Activated naive CD8-positive, alpha-beta T cell treated with anti-CD3 and anti-CD28 coated beads, Interleukin-2, amount 10 ng/mL, durations not matched to agents 7 days and 5 days (primary cell): ENCODE measurements at places on chromosomes 5 and 9. TPM values are rescaled to one million over a fixed set of nuclear protein-coding genes. Genes with fewer than 3 reads are reported as not detected.
A peak's percentile ranks its signal among the peaks of the same experiment; 100 is the strongest.

The CSF2 gene
- 1.1 TPM for total RNA-seq

The SHISAL2B gene
- total RNA-seq, result not detected

GRCh38 chr5:158976035-158976434 is 123.7 kb downstream of the EBF1 start:
- no peak for DNase-seq

GRCh38 chr5:55096182-55096581 is 6.3 kb upstream of the GZMA start:
- no peak for DNase-seq

- no peak for DNase-seq
Measured at GRCh38 chr9:112548836-112549595, 62.4 kb downstream of the KIAA1958 start.

- DNase-seq, result no peak
Measured at GRCh38 chr5:169161022-169161680, 139.8 kb downstream of the SLIT3 start.

DNA sequence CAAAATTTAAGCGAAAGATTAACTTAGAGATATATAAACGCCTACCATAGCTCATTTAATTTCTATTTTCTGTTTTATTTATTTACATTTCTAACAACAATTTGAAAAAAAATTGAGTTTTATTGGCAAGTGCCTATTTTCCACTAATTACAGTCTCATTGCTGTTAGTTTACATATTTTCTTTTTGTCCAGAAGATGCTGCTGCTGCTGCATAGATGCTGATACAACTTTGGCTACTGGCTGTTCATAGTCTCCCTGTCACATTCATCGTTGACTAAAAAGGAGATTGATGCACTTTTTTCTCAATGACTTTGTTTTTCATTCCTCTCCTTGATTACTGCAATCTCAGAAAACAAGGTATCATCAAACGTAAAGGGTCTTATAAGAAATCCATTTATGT is 235.4 kb downstream of the CDH9 start:
- DNase-seq, result no peak

DNA sequence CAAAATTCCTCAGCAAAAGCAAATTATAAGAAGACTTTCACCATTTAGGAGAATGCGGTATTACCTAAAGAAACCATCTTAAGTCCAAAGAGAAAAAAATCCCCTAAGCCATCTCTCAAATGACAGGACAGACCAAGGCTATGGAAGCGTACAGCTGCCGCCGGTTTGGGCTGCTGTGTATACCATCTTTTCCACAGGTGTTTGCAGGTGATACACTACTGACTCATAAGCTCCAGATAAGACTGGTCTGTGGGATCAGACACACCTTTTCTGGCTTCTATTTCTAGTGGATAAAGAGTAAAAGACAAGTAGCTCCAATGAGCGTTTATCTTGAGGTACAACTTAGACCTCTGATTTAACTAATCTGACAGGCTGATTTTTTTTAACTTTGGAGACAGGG is 7.7 kb downstream of the CDKN2AIPNL start:
- no peak for DNase-seq

GRCh38 chr5:173715607-173716006 is 99.2 kb upstream of the BOD1 start:
- no peak for DNase-seq

DNA sequence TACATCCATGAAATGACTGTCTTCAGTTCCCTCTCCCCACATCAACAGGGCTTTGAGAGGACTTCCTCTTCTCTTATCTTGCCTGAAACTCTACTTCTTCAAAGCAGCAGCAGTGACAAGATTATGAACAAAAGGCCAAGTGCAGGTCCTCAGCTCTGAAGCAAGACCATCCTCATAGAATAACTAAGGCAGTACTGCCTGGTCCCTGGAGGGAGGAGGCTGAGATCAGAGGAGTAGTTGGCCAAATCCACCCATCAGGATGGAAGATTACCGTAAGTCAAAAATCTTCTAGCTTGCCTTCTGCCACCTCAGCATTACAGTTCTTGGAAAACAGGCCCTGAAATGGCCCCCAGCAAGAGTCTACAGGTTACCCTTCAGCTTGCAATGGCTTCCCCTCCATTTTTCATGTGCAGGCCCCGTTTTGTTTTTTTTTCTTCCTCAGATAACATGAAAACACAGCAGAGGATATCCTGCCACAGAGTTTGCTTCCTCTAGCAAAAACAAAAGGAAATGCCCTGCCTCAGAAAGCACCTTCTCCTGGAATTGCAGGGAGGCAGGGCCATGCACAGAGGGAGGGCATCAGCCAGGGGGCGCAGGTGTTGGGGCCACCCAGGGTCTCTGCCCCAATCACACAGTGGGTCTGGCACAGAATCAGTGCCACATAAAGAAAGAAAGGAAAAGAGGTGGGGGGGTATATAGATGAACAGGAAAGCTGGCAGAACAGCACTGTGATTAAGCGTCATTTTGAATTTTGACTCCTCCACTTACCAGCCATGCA is 40.0 kb downstream of the KLHL3 start:
- DNase-seq, result peak; percentile 49

- DNase-seq, result no peak
Measured at GRCh38 chr9:87372356-87372851, 125.3 kb upstream of the DAPK1 start.

GRCh38 chr5:170006021-170006420 is 25.7 kb upstream of the INSYN2B start:
- no peak for DNase-seq

- DNase-seq, result no peak
Measured at GRCh38 chr5:104733063-104733669, 1170.6 kb upstream of the NUDT12 start.

GRCh38 chr9:33378121-33378795 is 24.1 kb downstream of the AQP7 start:
- DNase-seq, result peak; percentile 19

GRCh38 chr5:73506459-73506955 is 8.3 kb downstream of the BTF3 start:
- no peak for DNase-seq

GRCh38 chr5:72314571-72315172 is 5.4 kb downstream of the MRPS27 start:
- DNase-seq, result no peak

DNA sequence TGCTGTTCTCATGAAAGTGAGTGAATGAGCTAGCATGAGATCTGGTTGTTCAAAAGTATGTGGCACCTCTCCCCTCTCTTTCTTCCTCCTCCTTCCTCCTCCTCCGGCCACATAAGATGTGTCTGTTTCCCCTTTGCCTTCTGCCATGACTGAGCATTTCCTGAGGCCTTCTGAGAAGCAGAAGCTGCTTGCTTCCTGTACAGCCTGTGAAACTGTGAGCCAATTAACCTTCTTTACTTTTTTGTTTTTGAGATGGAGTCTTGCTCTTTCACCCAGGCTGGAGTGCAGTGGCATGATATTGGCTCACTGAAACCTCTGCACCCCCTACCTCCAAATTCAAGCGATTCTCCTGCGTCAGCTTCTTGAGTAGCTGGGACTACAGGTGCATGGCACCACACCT is 6.1 kb downstream of the S100Z start:
- DNase-seq, result peak; percentile 44

GRCh38 chr9:78112004-78112403 is 80.4 kb upstream of the GNAQ start:
- no peak for DNase-seq

DNA sequence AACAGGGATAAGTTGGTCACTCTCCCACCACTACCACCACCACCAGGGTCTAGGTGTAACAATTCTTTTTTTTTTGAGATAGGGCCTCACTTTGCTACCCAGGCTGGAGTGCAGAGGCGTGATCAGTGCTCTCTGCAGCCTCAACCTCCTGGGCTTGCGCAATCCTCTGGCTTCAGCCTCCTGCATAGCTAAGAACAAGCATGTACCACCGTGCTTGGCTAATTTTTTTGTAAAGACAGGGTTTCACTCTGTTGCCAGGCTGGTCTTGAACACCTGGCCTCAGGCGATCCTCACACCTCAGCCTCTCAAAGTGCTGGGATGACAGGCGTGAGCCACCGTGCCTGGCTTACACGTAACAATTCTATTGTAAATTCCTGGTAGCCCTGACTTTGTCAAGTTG is 27.5 kb downstream of the CORO2A start:
- no peak for DNase-seq

GRCh38 chr5:19874811-19875210 is 113.2 kb downstream of the CDH18 start:
- no peak for DNase-seq

DNA sequence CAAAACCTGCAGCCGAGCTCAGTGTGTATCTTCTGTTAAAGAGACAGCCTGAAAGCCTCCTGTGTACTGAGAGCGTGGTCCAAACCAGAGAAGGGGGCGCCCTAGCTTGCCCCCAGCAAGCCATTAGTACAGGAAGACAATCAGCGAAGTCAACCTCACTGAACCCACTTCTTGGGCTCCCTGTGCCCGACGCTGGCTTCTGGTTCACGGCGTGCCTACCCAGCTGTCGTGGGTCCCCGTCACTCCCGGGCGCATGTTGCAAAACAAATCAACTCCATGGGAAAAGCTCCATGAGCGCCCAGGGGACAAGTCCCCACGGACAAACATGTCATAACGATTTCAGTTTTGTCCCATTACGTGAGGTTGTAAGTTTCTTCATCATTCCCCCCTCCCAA is 326.9 kb downstream of the SH3GL2 start:
- DNase-seq, result no peak

The RAPGEF6 gene
- total RNA-seq, result 51.2 TPM

The IQGAP2 gene
- total RNA-seq, result 74.9 TPM

The DEPDC1B gene
- total RNA-seq, result 30.0 TPM

The PLCXD3 gene
- total RNA-seq, result not detected

DNA sequence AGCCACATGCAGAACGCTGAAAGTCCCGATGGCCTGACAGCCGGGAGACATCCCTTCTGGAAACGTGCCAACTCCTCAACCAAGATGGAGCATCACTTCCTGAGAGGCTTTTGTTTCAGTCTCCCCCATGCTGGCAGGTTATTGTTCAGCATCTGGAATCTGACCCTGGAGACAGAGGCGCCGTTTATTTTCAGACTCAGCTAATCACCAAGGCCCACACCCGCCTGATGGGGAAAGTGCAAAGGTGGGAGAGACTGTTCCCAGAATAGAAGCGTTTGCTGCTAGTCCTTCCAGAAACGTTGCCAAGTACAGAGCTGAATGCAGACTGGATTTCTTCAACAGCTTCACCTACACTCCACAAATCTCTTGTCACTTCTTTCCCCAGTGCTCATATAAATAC is 41.8 kb upstream of the S1PR3 start:
- DNase-seq, result no peak

DNA sequence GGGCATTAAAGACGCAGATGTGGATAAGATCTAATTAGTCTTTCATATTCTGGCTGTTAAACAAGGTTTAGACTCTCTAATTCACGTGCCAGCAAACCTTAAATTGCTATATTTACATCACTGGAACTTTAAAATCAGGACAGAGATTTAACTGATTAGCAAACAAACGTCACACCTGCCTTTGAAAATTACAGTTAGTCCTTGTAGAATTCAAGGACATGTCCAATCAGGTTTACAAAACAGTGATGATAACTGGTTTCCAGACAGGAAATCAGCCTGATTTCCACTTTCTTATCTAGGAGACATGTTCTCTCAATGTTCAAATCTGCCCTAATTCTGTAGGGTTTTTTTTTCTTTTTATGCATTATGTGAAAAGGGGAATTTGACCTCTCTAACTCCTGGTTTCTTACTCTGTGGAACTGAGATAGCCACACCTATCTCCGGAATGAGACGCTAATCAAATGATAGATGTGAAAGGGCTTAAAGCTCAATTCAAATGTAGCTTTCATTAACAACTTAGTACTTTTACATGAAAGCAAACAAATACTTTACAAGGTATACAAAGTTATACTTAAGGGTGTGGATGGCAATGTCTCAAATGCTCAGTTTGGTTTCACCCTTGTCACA is 26.5 kb downstream of the SPINK5 start:
- DNase-seq, result no peak

- DNase-seq, result no peak
Measured at GRCh38 chr5:150616024-150616470, 24.4 kb upstream of the SYNPO start.

DNA sequence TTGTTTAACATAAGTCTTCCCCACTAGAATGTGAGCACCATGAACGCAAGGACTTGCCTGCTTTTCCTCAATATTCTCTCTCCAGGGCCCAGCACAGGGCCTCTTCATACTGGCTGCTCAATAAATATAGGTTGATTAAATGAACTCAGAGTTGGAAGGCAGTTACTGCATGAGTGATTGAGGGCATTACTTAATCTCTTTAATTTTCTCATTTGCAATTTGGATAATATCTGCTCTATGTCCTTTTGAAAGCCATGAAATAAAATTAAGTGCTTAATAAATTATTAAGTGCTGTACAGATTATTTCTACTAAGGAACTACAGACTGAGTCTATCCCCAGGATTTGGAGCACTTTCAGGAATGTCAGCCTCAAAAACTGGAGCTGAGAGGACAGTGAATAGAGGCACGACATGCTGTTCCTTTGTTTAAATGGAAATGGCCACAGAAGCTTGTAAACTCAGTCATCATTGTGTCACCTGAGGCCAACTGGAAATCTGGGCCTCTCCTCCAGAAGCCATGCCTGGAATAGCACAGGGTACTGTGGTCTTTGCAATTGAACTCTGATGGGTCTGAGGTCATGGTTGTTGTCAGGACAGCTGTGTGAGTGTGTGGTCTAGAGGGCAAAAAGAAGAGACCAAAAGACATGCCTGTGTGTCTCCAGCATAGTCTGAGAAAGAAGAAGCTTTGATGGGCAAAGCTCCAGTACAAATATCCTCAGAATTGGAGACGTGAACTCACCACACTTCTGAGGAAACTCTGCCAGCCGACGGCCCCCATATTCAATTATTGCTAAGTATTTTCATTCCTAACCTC is 86.1 kb downstream of the SH3TC2 start:
- DNase-seq, result no peak

The NSUN2 gene
- 75.0 TPM for total RNA-seq

- no peak for DNase-seq
Measured at GRCh38 chr5:53038196-53038847, 49.2 kb downstream of the ITGA2 start.

The ANKRD33B gene
- total RNA-seq, result 4.4 TPM

DNA sequence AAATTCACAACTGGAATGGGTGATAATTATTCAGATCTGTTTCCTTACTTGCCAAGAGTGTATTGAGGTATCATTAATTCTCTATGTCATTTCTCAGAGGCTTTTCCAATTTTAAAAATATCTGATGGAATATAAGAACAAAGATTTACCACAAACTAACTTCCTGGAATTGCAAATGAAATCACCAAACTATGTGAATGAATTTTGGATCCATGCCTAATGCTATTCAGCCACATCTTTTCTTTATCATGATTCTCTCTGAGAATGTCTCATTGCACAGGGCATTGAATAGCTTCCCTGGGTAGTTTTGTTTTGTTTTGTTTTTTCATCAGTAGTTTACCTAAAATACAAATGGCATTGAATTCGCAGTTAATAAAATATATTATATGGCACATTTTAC is 146.9 kb upstream of the FBN2 start:
- no peak for DNase-seq

GRCh38 chr5:114237766-114238165 is 124.1 kb upstream of the KCNN2 start:
- DNase-seq, result no peak
